ENCODE measurements at places on chromosomes 13 and 19. TPM values are rescaled to one million over a fixed set of nuclear protein-coding genes. Genes with fewer than 3 reads are reported as not detected.

- H3K27ac ChIP-seq, result no peak overlapping the region
- no peaks in the 10 kb centered on the region for H3K27me3 ChIP-seq
- no peaks in the 10 kb centered on the region for H3K36me3 ChIP-seq
- DNase-seq, result no peak
Measured at GRCh38 chr13:35841060-35841521, 290.1 kb downstream of the DCLK1 start.

DNA sequence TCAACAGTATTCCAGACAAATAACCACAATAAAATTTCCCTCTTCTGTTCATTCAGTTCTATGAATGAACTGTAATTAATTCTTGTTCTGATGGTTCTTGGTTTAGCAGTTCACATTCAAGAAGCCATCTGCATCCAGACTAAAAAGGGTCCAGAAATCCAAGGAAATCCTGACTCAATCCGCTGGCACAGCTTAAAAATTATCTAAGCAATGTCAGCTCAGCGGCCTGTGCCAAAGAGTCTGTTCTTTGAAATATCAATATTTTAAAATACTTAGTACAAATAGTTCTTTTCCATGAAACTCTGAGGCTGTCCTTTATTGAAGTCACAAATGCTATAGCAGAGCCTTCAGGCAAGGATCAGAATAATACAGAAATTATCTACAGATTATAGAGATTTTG, 57.2 kb downstream of the DHRS12 start:
- no peaks in the 10 kb centered on the region for H3K4me1 ChIP-seq
- H3K4me3 ChIP-seq, result no peak overlapping the region
- H3K27ac ChIP-seq, result no peak overlapping the region

GRCh38 chr13:113724780-113725315, 34.2 kb upstream of the TMEM255B start:
- DNase-seq, result peak; percentile 88
- H3K36me3 ChIP-seq, result no peaks in the 10 kb centered on the region
- H3K27ac ChIP-seq, result no peak overlapping the region
- H3K4me1 ChIP-seq, result peaks cover 4% of the 10 kb centered on the region

DNA sequence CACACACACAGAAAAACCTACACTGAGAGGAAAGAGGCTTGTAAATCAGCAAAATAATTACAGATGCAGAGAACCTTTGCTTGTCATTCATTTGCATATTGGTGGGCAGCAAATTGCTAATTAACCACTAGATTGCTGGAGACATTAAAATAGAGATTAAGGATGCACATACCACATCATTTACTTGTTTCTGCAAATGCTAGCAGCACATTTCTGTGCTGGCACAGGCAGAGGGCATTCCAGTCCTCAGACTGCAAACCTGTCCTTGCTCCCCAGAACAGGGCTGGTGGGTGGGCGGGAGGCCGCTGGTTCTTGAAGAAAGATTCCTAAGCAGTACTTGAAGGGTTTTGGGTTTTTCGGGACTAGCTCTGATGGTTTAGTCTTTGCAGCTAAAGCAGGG, 941 bp upstream of the SIAH3 start:
- H3K4me3 ChIP-seq, result no peak overlapping the region
- H3K27me3 ChIP-seq, result peaks cover 62% of the 10 kb centered on the region
- H3K36me3 ChIP-seq, result no peaks in the 10 kb centered on the region
- peak; percentile 18 for DNase-seq

GRCh38 chr13:44465318-44465717, 91.7 kb downstream of the SERP2 start:
- H3K27me3 ChIP-seq, result no peaks in the 10 kb centered on the region
- no peak for DNase-seq
- peaks cover 10% of the 10 kb centered on the region for H3K4me1 ChIP-seq
- H3K36me3 ChIP-seq, result no peaks in the 10 kb centered on the region
- H3K27ac ChIP-seq, result no peak overlapping the region

- no peak overlapping the region for H3K4me3 ChIP-seq
- H3K4me1 ChIP-seq, result no peaks in the 10 kb centered on the region
- no peak for DNase-seq
- no peaks in the 10 kb centered on the region for H3K27me3 ChIP-seq
- no peaks in the 10 kb centered on the region for H3K36me3 ChIP-seq
Measured at GRCh38 chr19:15811476-15811875, 4.0 kb downstream of the OR10H1 start.

DNA sequence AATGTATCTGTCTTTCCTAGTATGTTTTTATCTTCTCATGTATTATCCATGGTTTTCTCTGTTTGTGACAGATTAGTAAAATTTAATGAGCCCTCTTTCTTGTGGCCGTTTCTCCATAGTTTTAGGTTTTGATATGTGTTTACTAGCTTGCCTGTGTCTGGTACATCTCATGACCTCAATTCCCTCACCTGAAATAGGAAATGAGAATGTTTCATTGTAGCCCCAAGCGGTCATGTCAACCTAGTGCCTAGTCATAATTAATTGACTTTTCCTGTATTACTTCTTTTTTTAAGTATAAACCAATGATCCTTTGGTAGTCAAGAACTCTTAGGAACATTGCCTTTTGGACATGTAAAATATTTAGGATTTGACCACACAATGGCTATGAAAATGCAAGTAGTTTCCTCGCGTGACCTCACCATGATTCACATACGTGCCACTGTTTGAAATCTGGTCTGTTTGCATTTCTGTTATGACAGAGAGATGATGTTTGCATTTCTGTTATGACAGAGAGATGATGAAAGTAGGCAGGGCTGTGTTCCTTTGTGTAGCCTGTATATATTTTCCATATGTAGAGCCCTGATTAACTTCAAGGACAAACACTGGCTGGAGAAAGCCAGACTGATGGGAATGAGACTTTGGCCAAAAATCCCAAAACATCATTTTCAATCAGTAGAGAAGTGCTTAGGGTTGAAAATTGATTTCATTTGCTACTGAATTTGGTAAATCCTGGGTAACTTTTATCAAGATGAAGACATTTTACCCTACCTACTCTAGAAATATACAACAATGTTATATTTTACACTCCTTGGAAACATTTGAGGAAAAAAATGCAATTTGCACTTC, 104.8 kb downstream of the TNFRSF19 start:
- H3K36me3 ChIP-seq, result no peaks in the 10 kb centered on the region
- DNase-seq, result no peak
- H3K4me3 ChIP-seq, result no peak overlapping the region

DNA sequence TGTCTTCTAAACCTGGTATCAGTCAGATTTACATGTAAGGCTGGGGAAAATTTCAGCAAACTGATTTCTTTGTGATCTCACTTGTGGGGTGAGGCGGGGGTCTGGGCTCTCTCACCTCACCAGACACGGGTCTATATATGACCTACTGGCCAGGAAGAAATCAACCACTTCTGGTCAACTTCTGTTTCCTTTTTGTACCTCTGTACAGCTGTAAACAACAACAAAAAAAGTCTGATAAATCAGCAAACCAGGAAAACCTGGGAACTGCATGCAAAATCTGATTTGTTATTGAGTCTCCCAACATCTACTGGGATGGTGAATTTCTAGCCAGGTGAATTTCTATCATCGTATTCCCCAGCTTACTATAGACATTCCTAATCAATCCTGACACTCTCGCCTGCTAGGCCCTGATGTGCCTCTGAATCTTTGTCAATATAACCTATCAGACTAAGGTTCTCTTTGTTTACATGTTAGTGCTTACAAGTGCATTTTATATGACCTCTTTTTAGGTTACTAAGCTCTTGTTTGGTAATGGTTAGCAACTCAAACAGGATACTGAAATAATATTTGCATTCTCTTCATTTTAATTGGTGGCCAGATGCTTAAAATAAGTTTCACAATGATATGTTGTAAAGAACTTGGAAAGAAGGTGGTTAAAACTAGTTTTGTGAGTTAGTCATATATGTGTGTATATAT, 77.7 kb downstream of the LRRC63 start:
- no peaks in the 10 kb centered on the region for H3K36me3 ChIP-seq
- no peaks in the 10 kb centered on the region for H3K4me1 ChIP-seq
- no peak for DNase-seq
- H3K27ac ChIP-seq, result no peak overlapping the region
- H3K27me3 ChIP-seq, result no peaks in the 10 kb centered on the region

DNA sequence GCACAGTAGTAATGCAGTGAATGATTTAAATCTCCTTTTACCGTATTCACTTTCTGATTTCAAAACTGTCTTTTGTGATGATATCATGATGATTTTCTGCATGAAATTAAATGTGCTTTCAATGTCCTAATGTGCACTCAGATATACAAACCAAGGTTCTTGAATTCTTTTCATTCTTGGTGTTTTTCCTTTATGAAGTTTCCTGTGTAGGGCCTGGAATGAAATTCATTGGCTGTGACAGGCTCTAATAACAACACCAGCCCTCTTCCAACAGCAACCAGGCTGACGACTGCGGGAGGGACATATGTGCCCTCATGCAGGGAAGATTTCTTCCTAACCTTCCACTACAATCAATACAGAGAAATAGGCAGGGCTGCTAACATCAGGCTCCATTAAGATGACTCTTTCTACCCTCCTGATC, 1052.0 kb downstream of the DIAPH3 start:
- H3K4me3 ChIP-seq, result no peak overlapping the region
- peaks cover 11% of the 10 kb centered on the region for H3K4me1 ChIP-seq
- no peaks in the 10 kb centered on the region for H3K27me3 ChIP-seq
- no peak overlapping the region for H3K27ac ChIP-seq
- no peak for DNase-seq

- H3K4me3 ChIP-seq, result no peak overlapping the region
- DNase-seq, result no peak
- H3K36me3 ChIP-seq, result no peaks in the 10 kb centered on the region
- no peaks in the 10 kb centered on the region for H3K27me3 ChIP-seq
Measured at GRCh38 chr13:73119612-73120011, 60.8 kb downstream of the KLF5 start.

GRCh38 chr13:110560601-110561343, 750 bp downstream of the RAB20 start:
- H3K4me1 ChIP-seq, result no peaks in the 10 kb centered on the region
- DNase-seq, result peak; percentile 72
- peaks cover 62% of the 10 kb centered on the region for H3K27me3 ChIP-seq
- H3K27ac ChIP-seq, result no peak overlapping the region
- H3K4me3 ChIP-seq, result peak overlapping the region; percentile 75

- DNase-seq, result no peak
- H3K4me1 ChIP-seq, result no peaks in the 10 kb centered on the region
- no peaks in the 10 kb centered on the region for H3K36me3 ChIP-seq
Measured at GRCh38 chr13:31274390-31274789, 74.6 kb downstream of the B3GLCT start.

GRCh38 chr19:6821639-6822310, 49.3 kb downstream of the VAV1 start:
- no peak overlapping the region for H3K4me3 ChIP-seq
- H3K27me3 ChIP-seq, result no peaks in the 10 kb centered on the region
- DNase-seq, result no peak
- H3K27ac ChIP-seq, result no peak overlapping the region
- no peaks in the 10 kb centered on the region for H3K4me1 ChIP-seq

- no peak overlapping the region for H3K27ac ChIP-seq
- DNase-seq, result no peak
- H3K4me1 ChIP-seq, result no peaks in the 10 kb centered on the region
- peaks cover 5% of the 10 kb centered on the region for H3K27me3 ChIP-seq
Measured at GRCh38 chr13:24557081-24557480, 44.5 kb upstream of the PARP4 start.

- no peaks in the 10 kb centered on the region for H3K4me1 ChIP-seq
- H3K27me3 ChIP-seq, result no peaks in the 10 kb centered on the region
- no peak overlapping the region for H3K4me3 ChIP-seq
- H3K36me3 ChIP-seq, result no peaks in the 10 kb centered on the region
- no peak for DNase-seq
- H3K27ac ChIP-seq, result no peak overlapping the region
Measured at GRCh38 chr13:84263354-84264069, 381.2 kb upstream of the SLITRK1 start.

DNA sequence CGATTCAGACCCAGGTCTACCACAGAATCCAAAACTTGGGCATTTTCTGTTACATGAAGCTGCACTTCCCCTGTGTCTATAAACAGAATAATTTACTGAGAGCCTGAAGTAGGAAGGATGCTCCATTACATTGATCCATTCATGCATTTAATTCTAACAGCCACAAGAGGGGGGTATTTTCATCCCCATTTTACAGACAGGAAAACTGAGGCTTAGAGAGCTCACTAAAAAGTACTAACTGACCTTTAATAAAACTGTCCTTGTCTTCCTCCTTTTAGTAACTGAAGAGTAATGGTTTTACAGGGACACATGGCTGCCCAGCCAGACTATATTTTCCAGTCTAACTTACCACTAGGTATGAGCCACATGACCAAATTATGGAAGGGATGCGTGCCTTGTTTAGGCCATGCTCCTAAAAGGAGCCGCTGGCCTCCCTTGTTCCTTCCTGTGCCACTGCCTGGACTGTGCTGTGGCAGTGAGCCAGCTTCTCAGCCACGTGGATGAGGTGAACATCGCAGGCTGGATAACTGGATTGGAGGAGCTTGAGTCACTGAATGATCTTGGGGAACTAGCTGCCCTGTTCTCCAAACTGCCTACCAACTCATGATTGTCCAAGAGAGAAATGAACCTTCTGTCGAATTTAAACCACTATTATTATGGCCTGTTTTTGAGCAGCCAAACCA, 108.3 kb downstream of the DOCK9 start:
- no peak overlapping the region for H3K4me3 ChIP-seq
- no peak for DNase-seq
- no peaks in the 10 kb centered on the region for H3K36me3 ChIP-seq
- no peaks in the 10 kb centered on the region for H3K27me3 ChIP-seq

DNA sequence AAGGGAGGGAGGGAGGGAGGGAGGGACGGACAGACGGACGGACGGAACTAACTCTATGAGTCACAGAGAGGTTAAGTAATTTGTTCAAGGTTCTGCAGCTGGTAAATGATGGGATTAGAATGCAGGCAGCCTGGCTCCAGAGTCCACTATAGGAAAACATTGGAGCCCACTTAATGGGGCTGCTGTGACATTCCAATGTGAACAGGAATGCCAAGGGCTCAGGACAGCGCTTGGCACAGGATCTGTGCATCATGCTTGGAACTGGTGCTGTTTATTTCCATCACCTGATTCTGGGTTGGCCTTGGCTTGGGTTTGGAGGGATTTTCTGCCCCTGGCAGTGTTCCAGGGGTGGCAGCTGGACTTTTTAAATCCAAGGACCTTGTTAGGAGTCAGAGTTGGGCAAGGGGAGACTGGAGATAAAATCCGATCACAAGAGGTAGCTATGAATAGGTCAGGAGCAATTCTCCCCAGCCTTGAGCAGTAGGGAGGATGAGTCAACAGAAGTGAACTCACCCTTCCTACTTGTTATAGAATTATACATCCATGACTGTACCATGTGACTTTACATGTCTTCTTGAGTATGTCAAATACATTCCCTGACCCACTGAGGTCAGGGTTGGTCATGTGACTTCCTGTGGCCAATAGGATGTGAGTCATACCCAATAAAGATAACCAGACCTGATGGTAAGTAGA, 7.8 kb upstream of the HIF3A start:
- H3K4me3 ChIP-seq, result no peak overlapping the region
- no peaks in the 10 kb centered on the region for H3K4me1 ChIP-seq
- peaks cover 13% of the 10 kb centered on the region for H3K27me3 ChIP-seq
- no peaks in the 10 kb centered on the region for H3K36me3 ChIP-seq
- no peak overlapping the region for H3K27ac ChIP-seq
- DNase-seq, result no peak

The FGF9 gene
- 2.4 TPM for total RNA-seq

The LATS2 gene
- 15.2 TPM for total RNA-seq

The JAK3 gene
- total RNA-seq, result 3.9 TPM

The ADGRE2 gene
- 0.34 TPM for total RNA-seq

The CNFN gene
- 3.2 TPM for total RNA-seq

The ARHGEF1 gene
- 25.2 TPM for total RNA-seq

The CEACAM20 gene
- total RNA-seq, result not detected

The SOX21 gene
- total RNA-seq, result 94.7 TPM

The CYP2A6 gene
- total RNA-seq, result not detected

The PRSS57 gene
- total RNA-seq, result not detected

The N4BP2L1 gene
- 1.2 TPM for total RNA-seq

Data from neural progenitor cell (in vitro differentiated cells).